ENCODE measurements at places on chromosomes 12 and 14.
A peak's percentile ranks its signal among the peaks of the same experiment; 100 is the strongest.

GRCh38 chr12:109307051-109307450 is 2.0 kb downstream of the FOXN4 start:
- no peak for DNase-seq

- peak; percentile 35 for DNase-seq
Observed at GRCh38 chr14:87805315-87805723, 187.7 kb downstream of the GALC start.

- DNase-seq: no peak
Observed at GRCh38 chr12:62604871-62605270, 138.2 kb downstream of the MON2 start.

GRCh38 chr12:121352682-121353018 is 439 bp upstream of the ANAPC5 start:
- DNase-seq: no peak

DNA sequence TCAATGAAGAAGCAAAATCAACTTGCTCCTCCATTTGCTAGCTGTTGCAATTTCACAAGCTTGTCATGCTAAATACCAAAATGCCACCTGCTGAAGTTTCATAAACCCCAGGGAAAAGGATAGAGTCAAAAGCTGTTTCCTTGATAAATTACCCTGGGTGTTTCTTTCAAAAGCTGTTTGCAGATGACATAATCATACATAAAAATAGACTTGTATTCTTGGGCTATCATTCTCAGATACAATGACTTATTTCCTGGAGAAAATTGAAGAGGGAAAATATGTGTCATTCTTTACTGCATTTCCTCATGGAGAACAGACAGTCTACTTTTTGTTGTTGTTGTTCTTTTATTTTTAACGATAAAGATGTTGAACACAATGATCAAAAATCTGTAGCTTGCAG is 119.2 kb downstream of the GALC start:
- no peak for DNase-seq

DNA sequence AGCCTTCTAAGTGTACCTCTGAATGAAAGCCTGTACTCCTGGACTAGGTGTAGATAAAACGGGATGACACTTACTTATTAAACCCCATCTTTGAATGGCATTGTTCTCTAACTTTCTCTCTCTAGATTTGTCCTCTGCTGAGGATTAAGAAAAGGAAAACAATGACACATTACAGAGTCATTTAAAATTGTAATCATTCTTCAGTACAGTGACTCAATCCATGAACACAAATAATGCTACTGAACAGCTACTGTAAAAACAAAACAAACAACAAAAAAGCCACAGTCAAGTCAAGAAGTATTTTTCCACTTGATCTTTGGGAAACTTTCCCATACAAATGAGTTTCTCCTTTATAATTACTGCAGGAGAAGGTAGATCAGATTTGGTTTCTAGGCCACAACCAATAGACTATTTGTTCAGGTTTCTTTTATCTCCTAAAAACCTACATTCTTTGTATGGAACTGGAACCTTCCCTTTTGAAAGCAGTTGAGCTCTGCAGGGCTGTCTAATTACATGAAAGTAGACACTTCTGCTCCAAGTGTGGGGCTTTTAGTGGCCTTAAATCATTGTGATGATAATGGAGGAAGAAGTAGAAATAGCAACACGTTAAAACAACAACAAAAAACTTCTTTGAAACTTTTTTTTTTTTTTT is 219.1 kb downstream of the ESR2 start:
- no peak for DNase-seq

- no peak for DNase-seq
Observed at GRCh38 chr14:36859119-36859518, 197.5 kb downstream of the PAX9 start.

- DNase-seq: no peak
Observed at GRCh38 chr12:13599176-13599575, 382.2 kb downstream of the GRIN2B start.

DNA sequence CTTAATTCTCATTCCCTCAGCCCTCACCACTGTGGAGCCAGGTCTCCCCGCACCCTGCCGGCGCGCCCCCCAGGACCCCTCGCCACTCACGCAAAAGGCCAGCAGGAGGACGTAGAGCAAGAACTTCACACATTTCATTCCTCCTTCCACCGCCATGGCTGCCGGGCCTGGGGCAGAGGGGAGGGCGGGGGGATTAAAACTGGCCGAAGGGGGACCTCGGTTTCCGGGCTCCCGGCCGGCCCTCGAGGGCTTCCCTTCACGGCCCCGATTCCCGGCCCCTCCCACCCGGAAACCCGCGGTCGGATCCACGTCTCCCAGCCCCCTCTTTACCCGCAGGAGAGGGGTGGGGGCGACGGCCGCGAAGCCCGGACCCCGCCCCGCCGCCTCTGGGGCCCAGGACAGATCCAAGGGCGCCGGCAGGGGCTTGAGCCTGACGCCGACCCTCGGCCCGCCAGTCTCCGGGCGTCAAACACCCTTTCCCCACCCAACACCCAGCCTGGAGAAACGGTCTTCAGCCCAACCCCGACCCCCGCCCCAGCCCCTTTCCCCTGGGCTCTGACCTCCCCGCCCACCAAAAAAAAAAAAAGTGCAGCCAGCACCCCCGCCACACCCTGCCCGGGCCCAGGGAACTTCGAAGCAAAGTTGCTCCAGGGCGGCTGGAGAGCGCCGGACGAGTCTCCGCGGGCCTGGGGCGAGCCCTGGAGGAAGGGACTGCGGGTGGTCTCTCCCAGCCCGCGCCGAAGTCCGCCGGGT is 447 bp downstream of the CD63 start:
- DNase-seq: no peak

GRCh38 chr12:109775172-109775881 is 57.9 kb downstream of the TRPV4 start:
- DNase-seq: peak; percentile 57

- DNase-seq: no peak
Observed at GRCh38 chr12:102757154-102757881, 159.7 kb downstream of the PAH start.

DNA sequence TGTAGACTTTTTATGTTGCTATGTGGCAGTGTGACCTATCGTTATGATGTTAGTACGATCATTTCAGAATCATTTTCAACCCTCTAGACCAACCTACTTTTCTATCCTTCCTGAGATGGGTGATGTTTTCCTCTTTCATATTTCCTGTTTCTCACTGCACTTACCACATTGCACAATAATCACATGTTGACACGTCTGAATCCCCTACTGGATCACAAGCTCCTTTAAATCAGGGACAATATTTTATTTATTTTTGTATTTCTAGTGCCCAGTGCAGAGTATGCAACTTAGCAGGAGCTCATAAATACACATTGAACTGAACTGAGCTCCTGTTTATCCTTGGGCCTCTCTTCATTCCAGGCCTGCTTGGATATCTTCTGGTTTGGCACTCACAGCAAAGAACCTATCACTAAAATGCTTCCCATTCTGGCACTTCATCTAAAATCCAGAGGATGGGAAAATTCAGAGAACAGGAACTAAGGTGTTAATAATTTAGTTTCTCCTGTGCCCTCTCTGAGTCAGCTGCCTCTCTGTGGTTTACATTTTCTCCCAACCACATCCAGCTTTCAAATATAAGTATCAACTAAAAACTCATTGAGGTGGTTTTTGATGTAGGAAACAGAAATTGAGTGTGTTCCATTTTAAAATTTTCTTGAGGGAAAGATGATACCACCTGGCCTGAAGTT is 69.4 kb upstream of the DYRK2 start:
- DNase-seq: no peak

GRCh38 chr12:49698619-49699545 is 8.3 kb downstream of the FMNL3 start:
- DNase-seq: no peak

DNA sequence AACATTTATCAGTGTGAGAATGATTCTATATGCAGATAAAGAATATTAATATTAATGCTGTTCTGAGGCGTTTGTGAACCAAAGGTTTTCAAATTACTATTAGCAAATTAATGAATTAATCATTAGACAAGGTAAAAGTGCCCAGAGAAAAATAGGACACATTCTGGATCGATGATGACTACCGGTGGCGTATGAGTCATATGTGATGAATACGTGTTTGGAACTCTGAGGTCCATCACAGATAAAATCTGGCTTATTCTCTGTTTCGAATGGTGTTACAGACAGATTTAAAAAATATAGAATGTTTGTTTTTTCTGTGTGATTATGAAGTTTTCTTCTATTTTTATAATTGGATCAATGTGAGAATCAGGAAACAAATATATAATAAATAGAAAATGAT is 79.2 kb upstream of the RTL1 start:
- no peak for DNase-seq

DNA sequence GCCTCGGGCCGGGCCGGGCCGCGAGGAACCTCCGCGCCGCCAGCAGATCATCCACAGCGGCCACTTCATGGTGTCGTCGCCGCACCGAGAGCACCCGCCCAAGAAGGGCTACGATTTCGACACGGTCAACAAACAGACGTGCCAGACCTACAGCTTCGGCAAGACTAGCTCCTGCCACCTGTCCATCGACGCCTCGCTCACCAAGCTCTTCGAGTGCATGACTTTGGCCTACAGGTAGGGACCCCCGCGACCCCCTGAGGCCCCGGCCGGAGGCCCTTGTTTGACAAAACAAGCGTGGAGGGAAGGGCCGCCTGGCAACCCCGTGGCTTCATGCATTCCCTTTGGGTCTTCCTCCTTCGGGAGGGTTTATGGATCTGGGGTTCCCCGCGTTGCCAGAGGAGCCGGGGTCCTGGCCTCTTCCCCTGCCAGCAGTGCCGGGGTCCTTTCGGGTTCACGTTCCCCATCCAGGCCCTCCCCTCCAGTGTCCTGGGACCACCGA is 526 bp downstream of the MLXIP start:
- no peak for DNase-seq

DNA sequence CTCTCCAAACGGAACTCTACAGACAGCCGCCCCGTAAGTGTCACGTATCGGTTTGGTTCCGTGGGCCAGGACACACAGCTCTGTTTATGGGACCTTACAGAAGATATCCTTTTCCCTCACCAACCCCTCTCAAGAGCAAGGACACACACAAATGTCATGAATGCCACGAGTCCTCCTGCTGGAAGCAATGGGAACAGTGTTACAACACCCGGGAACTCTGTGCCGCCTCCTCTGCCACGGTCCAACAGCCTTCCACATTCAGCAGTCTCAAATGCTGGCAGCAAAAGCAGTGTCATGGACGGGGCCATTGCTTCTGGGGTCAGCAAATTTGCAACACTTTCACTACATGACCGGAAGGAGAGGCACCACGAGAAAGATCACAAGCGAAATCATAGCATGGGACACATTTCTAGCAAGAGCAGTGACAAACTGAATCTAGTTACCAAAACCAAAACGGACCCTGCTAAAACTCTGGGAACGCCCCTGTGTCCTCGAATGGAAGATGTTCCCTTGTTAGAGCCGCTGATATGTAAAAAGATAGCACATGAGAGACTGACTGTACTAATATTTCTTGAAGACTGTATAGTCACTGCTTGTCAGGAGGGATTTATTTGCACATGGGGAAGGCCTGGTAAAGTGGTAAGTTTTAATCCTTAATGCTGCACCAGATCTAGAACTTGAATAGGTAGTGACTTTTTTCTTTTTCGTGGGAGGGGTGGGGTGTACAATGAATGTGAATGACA is 69.7 kb downstream of the WDR20 start:
- DNase-seq: no peak

DNA sequence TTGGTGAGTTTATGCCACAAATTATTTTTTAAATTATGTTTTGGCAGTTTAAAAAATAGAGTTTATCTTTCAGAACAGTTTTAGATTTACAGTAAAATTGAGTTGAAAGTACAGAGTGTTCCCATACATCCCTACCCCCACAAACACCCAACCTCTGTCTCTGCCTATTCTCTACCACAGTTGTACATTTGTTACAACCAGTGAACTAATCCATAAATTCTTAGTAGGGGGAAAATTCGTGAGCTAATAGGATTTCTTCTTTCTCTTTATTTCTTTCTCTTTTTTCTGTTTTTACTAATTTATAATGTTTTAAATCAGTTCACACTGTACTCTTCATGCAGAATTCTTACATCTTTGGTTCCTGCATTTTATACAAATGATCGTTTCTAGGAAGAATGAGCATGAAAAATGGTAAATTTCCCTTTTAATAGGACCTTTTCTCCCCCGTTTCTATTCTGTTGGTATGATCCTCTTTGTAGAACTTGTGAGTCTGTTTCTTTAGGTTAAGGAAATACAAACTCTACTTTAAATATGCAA is 56.7 kb downstream of the MIPOL1 start:
- DNase-seq: no peak

DNA sequence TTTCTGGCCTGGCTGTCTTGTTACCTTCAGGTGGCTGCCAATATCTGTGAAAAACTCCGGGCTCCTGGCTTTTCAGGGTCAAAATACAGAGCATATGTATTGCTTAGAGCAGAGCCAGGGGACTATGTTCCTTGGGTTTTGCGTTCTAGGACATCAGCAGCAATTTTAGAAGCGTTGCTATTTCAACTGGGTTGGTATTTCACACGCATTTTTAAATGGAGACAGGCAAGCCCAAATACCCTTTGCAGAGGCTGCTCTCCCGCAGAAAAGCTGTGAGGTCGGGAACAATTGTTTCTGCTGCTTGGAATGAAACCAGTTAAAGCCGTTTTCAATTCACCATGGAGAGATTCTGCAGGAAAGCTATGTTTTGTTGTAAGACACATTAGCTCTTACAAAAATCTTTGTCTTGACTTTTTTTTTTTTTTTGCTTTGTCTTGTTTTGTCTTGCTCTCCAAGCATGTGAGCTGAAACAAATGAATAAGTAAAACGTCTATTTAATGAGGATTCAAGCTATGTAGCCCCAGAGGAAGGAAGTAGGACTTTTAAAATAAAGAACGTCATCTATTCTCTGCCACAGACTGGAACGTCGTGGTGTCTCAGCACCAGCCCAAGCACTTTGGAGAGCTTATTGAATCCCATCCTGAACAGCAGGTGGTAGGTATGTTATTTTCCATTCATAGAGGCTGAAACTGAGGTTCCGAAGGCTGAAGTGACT is 181.0 kb upstream of the TBX3 start:
- DNase-seq: no peak

DNA sequence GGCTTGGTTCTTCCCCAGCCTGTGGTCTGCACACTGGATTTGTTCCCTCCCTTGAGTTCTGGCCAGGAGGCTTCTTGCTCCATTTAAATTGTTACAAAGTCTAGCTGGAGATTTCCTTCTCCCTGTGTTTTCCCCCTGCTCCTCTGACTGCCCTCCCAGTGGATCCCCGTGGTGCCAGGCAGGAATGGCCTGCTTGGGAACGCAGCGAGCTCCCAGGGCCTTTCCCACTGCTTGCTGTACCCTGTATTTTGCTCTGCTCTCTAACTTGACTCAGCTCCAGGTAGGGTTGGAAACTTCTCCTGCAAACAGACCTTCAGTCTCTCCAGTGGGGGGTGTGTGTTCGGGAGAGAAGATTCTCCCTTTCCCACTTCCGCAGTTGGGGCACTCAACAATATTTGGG is 349.2 kb upstream of the FBXO33 start:
- DNase-seq: no peak

DNA sequence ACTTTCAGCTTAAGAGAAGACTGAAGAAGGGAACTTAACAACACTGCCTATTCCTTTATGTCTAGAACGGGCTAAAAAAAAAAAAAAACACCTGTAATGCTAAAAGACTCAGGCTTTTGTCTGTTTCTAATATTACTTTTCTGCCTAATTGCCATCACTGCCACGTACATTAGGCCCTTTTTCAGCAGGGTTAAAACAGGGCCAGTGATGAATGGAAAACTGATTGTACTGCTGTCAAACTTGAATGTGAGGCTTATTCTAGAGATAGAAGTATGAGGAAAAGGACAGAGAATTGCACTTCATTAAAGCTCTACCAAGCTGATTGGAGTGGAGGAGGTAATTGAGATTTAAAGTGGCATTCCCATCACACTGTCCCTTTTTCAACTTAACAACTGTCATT is 535.8 kb downstream of the PRKD1 start:
- no peak for DNase-seq

- DNase-seq: no peak
Observed at GRCh38 chr14:65937079-65937959, 524.8 kb downstream of the FUT8 start.

Measured in stimulated activated CD8-positive, alpha-beta memory T cell treated with anti-CD3 and anti-CD28 coated beads, Interleukin-7, amount 100 ng/mL, for 24 hours (primary cell).